OCI-LY7 (cell line): ENCODE measurements at places on chromosomes 6 and 20. TPM values are rescaled to one million over a fixed set of nuclear protein-coding genes. Genes with fewer than 3 reads are reported as not detected.

FAM209B gene
- total RNA-seq: not detected in 2 replicates

APOBEC2 gene
- total RNA-seq: not detected in 2 replicates

FAM184A gene
- not detected in 2 replicates for total RNA-seq

GPLD1 gene
- total RNA-seq: 60.7 and 73.7 TPM in 2 replicates

VARS2 gene
- total RNA-seq: 98.9 and 105 TPM in 2 replicates

SYCP2L gene
- 1.3 and 2.0 TPM in 2 replicates for total RNA-seq

PDYN gene
- total RNA-seq: not detected in 2 replicates

EMILIN3 gene
- not detected in 2 replicates for total RNA-seq

KCNK15 gene
- total RNA-seq: not detected in 2 replicates

TSPO2 gene
- not detected in 2 replicates for total RNA-seq

ARMC2 gene
- 8.4 and 8.9 TPM in 2 replicates for total RNA-seq

KIAA0408 gene
- 0.46 and 0.74 TPM in 2 replicates for total RNA-seq
